ENCODE measurements at places on chromosomes 4 and X. TPM values are rescaled to one million over a fixed set of nuclear protein-coding genes. Genes with fewer than 3 reads are reported as not detected.

Gene PRRG1
- total RNA-seq, result 14.0 TPM

Gene ATP2B3
- not detected for total RNA-seq

Gene FSTL5
- total RNA-seq, result not detected

Gene NDST3
- not detected for total RNA-seq

Gene PCDH18
- total RNA-seq, result 1.2 TPM

Gene CT45A3
- total RNA-seq, result not detected

Measured in mammary epithelial cell (primary cell).